Activated CD8-positive, alpha-beta T cell treated with anti-CD3 and anti-CD28 coated beads, Interleukin-2, amount 10 ng/mL, durations not matched to agents 7 days and 5 days (primary cell): ENCODE measurements at places on chromosomes 12 and 14.

- no peak overlapping the region for H3K4me3 ChIP-seq
- peaks cover 11% of the 10 kb centered on the region for H3K27me3 ChIP-seq
- no peak for DNase-seq
- no peak overlapping the region for H3K27ac ChIP-seq
Observed at GRCh38 chr14:20714593-20715250, 26.2 kb downstream of the ANG start.

DNA sequence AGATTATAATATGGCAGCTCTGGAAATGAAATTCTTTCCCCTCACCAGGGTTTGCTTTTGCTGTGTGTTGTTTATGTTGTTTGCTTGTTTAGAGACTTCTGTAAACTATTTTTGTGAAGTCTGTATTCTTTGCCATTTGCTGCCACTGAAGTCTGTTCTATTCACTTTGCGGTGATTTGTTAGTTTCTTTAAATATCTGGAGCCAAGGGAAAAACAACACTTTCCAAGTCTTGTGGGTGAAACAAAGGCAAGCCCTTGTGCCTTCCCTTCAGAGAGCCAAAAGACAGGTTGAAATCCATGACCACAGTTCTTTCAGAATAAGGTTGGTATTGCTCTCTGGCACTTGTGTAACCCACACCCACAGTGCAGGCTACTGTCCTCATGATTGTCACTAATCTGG is 59.5 kb upstream of the RNU6-7 start:
- H3K4me3 ChIP-seq: no peak overlapping the region
- H3K27ac ChIP-seq: no peak overlapping the region
- no peak for DNase-seq
- peaks cover 18% of the 10 kb centered on the region for H3K36me3 ChIP-seq
- H3K4me1 ChIP-seq: no peaks in the 10 kb centered on the region

DNA sequence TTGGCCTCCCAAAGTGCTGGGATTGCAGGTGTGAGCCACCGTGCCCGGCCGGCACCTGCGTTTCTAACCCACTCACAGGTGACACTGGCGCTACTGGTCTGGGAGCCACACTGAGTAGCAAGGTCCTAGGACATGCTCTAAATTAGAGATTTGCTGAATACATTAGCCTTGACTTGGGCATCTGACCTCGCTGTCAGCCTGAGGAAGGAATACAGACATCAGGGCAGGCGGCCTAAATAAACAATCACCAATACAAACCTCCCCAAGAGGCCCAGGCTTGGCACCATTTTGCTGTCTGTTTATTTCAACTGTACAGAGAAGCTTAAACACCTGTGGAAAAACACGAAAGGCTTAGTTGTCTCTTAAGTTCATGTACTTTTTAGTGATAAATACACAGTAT is 27.5 kb downstream of the P2RX4 start:
- peak overlapping the region; percentile 46 for H3K27ac ChIP-seq
- no peaks in the 10 kb centered on the region for H3K27me3 ChIP-seq

DNA sequence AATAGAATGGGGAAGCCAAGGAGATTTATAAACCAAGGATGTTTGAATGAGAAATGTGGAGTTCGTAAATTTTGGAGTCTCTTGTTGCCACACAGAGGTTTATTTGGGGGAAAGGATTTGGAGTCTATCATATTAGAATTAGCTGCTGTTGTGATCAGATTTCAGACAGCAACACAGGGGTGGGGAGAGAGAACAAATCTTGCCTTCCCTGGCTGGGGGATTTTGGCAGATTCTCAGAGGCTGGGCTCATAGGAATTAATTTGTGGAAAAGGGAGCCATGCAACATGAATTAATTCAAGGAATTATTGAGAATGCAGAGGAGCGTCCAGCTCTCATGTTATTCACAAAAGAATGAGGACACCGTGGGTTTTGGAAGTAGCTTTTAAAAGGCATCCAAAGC is 73.9 kb upstream of the PRMT8 start:
- no peaks in the 10 kb centered on the region for H3K4me1 ChIP-seq
- H3K27ac ChIP-seq: no peak overlapping the region
- no peaks in the 10 kb centered on the region for H3K36me3 ChIP-seq
- no peak for DNase-seq
- H3K27me3 ChIP-seq: peaks cover 2% of the 10 kb centered on the region

GRCh38 chr14:70654632-70655031 is 12.9 kb downstream of the TTC9 start:
- H3K4me3 ChIP-seq: peak overlapping the region; percentile 80
- peaks cover 64% of the 10 kb centered on the region for H3K36me3 ChIP-seq
- peaks cover 80% of the 10 kb centered on the region for H3K4me1 ChIP-seq
- no peaks in the 10 kb centered on the region for H3K27me3 ChIP-seq
